ENCODE measurements at places on chromosomes 1 and 21.
A peak's percentile ranks its signal among the peaks of the same experiment; 100 is the strongest.

GRCh38 chr1:180571060-180571831 lies 12.5 kb downstream of the OVAAL start:
- DNase-seq, result no peak

GRCh38 chr1:213925531-213926182 lies 62.1 kb upstream of the PROX1 start:
- no peak for DNase-seq

DNA sequence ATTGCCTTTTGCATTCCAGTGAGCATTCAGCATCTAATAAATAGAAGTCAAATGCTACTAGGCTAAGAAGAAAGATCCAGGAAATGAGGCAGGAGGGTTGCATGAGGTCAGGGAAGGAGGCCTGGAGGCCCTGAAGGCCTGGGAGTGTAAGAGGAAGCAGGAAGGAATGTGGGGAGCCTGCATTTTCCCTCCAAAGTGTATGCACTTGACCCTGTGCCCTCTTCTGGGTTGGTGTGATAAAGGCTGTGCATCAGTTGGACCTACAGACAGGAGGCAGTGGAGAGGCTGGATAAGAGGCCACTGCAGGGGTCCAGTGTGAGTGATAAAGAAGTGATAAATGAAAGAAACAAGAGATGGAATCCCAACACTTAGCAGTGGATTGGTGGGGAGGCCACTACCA lies 20.4 kb downstream of the KIAA1614 start:
- DNase-seq, result no peak

DNA sequence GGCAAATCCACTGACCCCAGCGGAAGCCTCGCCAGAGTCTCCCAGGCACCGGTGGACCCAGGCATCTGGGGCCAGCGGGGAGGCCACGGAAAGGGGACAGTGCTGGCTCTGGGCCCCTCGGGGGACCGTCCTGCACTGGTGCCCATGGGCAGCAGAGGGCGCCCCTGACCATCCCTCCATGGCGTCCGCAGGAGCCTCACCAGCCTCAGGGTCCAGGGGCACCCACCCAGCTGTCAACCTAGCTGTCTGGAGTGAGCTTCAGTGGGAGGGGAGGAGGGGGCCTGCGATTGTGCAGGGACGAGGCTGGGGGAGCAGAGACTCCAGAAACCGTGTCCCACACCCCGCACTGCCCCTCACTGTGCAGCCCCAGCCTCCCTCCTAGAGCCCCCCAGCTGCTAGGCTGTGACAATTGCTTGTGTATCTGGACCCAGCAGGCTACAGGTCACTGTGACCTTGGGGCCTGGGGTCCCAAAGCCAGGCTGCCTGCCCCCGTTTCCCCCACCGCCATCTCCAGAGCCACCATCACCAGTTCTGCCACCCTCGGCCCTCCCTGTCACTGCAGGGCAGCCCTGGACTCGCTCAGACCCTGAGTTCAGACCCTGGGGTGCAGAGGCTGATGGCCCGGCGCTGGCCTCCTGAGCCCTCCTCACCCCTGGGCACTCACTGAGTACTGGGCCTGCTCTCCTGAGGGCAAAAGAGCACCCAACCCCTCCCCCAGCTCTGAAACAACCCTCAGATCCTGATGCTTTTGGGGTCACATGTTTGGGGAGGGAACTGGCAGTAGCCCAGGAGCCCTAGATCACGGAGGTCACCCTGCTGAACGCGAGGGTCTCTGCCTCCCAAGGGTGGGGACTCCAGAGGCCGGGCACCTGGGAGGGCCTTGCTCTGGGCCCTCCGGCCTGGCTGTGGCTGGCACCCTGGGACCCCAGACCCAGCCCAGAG lies 10.6 kb upstream of the COL6A1 start:
- peak; percentile 15 for DNase-seq

DNA sequence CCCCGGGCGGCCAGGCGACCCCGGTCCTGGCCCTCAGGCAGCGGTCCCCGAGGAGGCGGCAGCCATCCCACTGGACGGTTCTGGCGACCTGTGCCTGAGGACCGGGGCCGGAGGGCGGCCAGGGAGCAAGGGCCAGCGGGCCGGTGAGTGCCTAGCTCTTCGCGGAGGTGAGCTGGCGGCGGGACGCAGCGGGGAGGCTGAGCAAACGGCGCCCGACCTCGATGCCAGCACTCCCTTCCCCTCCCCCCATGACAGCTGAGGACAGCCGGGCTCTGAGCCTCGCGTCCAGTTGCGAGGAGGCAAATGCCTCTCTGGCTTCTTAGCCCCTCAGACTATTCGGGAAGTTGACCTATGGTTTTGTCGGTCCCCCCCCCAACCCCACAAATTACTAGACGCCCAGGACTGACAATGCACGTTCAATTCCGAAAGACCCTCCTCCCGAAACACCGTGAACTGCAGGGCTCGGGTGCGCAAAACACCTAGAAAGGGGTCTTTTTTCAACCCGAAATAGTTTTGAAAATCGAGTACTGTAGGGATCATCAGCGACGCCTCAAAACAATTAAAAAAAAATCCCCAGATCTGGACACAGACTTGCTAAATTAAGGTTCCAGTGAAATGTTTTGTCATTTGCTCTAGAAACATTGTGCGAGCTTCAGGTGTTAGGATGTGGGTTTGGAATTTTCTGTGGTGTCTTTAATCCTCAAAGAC lies 8.3 kb downstream of the CDKN2C start:
- DNase-seq, result peak; percentile 9

DNA sequence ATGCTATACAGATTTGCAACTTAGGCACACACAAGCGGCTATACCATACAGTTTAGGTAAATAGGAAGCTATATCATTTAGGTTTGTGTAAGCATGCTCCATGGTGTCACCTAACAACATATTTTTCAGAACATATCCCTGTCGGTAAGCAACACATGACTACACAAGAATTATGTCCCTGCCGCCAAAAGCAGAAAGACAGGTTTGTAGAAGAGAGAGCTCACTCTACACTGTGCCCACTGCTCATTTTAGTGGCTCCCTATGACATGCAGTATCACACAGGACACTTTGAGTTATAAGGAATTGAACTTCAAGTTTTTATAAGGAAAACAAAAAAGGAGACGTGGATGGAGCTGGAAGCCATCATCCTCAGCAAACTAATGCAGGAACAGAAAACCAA lies 132.5 kb upstream of the KAZN start:
- no peak for DNase-seq

DNA sequence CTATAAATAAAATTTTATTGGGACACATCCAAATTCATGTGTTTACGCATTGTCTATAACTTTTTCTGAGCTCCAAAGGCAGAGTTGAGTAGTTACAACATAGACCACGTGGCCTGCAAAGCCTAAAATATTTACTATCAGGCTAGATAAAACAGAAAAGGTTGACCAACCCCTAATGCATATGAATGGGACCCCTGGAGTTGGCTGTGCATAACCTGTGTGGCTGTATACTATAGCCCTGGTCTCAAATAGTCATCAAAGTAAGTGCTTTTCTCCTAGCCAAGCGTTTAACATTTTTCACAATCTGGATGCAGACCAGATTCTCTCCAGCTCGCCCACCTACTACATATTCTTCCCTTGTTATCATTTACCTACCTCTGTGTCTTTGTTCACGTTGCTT lies 60.4 kb downstream of the CYYR1 start:
- DNase-seq, result no peak

DNA sequence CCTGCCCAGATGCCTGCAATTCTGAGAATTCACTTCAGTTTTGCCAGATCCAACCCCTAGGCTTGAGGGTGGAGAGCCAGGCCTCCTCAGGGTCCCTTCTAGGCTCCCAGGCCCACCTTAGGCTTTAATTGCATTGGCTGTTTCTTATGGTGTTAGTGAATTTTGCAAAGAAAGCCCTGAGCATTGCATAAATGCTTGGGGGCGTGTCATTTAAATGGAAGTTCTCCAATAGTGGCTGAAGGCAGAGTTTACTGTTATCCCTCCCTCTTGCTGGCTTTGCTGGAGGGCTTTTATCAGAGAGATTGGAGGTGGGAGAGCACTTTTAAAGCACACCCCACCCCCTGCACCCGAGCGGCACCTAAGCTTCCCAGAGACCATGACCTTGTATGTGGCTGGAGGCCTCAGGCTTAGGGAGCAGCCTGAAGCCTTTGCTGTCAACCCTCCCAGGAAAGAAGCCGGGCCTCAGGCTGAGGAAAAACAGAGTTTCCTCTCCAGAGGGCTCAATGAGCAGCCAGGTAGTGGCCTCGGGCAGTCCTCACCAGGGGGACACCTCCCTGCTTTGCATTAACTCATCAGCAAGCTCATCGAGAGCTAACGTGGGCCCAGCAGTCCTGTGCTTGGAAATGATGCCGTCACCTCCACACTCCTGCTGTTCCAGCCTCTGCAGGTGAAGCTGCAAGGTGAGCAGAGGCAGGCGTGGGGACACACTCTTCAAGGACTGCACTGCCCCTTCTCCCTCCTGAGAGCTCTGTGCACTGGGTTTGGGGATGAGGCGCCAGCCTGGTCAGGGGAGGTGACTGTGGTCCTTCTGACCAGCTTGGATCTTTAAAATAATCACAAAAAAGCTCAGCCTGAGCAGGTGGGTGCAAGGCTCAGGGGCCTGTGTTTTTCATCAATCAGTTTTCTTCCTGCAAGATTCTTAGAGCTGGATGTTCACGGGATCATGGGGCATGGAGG lies 58.0 kb downstream of the STUM start:
- DNase-seq, result no peak

GRCh38 chr1:174337000-174337681 lies 110.6 kb upstream of the GPR52 start:
- DNase-seq, result no peak

GRCh38 chr21:38911484-38912101 lies 105.9 kb downstream of the ETS2 start:
- DNase-seq, result no peak

DNA sequence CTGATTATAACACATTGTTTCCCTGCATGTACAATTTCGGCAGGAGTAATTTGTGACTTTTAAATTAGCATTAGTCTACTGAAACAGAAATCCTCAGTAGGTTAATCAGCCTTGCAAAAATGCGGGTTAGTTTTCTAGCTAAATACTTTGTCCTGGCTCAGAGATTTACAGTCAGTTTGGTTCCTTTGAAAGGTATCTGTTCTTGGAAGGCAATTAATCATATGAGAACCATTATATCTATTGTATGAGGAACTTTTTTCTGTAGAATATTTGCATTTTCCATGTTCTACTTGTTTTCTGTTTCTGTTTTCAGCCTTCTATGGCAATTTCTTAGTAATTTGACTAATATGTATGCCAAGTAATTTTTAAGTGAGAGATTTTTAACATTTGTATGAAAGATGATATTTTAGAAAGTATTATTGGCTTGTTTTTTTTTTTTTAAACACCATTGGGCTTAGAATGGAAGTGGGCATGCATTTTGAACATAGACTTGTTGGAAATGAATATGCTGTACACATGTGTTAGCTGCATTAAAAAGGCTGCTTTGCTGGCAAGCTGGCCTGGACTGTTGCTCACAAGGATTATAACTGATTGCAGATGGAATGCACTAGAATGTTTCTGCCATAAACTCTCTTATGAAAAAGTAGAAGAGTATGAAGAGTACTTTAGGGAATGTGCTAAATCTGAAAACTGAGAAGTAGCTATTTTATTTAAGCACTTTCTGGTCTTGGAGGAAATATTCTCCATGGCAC lies 26.2 kb downstream of the KIF1B start:
- no peak for DNase-seq

- DNase-seq, result no peak
Observed at GRCh38 chr1:26022404-26022779, 817 bp downstream of the EXTL1 start.

DNA sequence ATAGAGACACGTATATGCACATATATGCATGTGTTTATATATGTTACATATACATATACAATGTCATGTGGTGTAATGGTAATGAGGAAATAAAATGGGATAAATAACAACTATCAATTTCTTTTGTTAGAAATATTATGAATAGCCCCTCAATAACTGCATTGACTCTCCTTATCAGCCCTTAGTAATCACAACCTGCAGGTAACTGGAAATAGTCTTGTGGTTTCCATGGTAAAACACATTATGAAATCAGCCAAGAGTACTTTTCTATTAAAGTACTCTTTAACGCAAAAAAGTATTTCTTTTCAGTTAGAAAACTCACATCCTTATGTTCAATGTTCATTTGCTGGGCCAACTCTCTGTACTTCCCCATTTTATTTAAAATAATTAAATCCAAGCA lies 105.8 kb downstream of the KCNT2 start:
- no peak for DNase-seq

DNA sequence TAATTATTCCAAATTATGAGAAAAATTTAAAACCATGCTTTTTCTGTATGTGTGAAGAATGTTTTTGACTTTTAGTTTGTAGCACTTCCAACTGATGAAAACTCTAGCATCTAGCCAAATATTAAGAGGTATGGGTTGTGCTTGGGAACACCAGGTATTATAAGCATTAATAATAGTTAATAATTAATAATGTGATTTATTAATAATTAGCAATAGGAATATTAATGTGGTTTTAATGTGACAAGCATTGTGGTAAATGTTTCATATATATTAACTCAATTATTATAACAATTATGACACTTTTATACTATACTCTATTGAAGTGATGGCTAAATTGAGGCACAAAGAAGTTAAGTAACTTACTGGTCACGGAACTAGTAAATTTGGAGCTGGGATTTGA lies 7.9 kb downstream of the SLC30A7 start:
- DNase-seq, result no peak

DNA sequence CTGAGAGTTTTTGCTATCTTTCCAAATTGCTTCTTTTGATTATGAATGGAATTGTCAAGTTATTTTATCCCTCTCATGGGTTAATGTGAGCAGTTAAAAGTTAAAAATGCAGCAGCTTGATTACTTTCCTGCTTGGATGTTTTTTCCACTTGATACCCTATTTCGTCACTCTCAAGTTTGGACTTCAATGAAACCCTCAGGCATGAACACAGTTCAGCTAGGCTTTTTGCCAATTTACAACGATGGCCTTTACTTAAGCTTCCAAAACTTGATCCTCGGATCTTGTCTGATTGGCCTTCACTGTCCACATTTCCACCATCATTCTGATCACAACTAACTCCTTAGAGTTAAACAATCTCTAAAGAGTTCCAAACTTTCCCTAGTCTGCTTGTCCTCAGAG lies 752.4 kb upstream of the PRMT6 start:
- no peak for DNase-seq

- no peak for DNase-seq
Observed at GRCh38 chr1:36448530-36449056, 1.7 kb downstream of the OSCP1 start.

DNA sequence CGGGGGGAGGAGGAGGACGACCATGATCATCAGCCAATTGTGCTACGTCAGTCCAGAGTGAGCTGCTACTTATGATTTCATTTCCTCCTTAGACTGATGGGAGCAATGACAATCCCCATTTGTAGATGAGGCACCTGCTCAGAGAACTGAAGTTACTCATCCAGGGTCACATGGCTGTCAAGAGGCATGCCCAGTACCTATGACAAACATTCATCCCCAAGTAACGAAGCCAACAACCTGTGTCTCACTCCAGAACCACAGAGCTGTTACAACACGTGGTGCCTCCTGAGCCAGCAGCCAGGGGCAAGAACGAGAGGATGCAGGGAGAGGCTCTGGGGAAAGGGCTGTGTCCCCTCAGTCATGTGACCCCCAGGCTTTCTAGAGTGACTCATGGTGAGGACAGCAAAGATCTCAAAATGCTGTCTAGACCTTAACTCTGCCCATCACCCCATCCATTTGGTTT lies 93.6 kb downstream of the SIM2 start:
- DNase-seq, result no peak

GRCh38 chr1:220217383-220217988 lies 54.8 kb downstream of the RAB3GAP2 start:
- no peak for DNase-seq

- DNase-seq, result no peak
Observed at GRCh38 chr1:8847990-8848389, 30.5 kb downstream of the ENO1 start.

GRCh38 chr1:66266350-66266749 lies 267.6 kb upstream of the SGIP1 start:
- no peak for DNase-seq

- DNase-seq, result no peak
Observed at GRCh38 chr1:63126104-63126503, 196.3 kb upstream of the FOXD3 start.
